ENCODE measurements at places on chromosomes 6 and 20.
A peak's percentile ranks its signal among the peaks of the same experiment; 100 is the strongest.

- DNase-seq = no peak
These were observed 26.7 kb downstream of the SERPINB9 start for GRCh38 chr6:2876210-2877056.

DNA sequence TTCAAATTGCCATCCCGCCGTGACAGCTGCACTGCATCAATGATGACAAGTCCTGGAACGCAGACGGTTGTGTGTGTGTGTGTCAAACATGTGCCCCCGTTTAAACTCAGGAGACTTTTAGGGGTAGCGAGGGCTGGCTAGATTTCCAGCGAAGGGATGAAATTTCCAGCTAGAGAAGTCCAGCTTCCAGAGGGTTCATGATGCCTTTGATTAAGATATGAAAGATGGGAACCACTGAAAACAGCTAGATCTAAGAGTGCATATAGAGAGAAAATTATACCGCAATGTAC, 644 bp downstream of the KIZ start:
- DNase-seq = peak; percentile 38

GRCh38 chr20:46215913-46216707, 92.2 kb downstream of the CDH22 start:
- no peak for DNase-seq

GRCh38 chr20:11754451-11754850, 163.2 kb upstream of the BTBD3 start:
- DNase-seq = no peak

GRCh38 chr6:34487536-34487935, 21.7 kb downstream of the PACSIN1 start:
- DNase-seq = no peak

DNA sequence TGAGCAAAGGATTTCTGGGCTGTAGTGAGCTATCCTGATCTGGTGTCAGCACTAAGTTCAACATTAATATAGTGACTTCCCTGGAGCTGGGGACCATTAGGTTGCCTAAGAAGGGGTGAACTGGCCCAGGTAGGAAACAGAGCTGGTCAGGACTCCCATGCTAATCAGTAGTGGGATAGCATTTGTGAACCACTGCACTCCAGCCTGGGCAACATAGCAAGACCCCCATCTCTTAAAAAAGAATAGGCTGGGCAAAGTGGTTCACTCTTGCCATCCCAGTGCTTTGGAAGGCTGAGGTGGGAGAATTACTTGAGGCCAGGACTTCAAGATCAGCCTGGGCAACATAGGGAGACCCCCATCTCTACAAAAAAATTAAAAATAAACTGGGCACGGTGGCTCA, 39.3 kb downstream of the BAK1 start:
- DNase-seq = no peak

GRCh38 chr6:13553646-13554045, 20.8 kb upstream of the SIRT5 start:
- no peak for DNase-seq

- no peak for DNase-seq
These were observed 118.5 kb upstream of the JAG1 start for GRCh38 chr20:10792291-10792690.

DNA sequence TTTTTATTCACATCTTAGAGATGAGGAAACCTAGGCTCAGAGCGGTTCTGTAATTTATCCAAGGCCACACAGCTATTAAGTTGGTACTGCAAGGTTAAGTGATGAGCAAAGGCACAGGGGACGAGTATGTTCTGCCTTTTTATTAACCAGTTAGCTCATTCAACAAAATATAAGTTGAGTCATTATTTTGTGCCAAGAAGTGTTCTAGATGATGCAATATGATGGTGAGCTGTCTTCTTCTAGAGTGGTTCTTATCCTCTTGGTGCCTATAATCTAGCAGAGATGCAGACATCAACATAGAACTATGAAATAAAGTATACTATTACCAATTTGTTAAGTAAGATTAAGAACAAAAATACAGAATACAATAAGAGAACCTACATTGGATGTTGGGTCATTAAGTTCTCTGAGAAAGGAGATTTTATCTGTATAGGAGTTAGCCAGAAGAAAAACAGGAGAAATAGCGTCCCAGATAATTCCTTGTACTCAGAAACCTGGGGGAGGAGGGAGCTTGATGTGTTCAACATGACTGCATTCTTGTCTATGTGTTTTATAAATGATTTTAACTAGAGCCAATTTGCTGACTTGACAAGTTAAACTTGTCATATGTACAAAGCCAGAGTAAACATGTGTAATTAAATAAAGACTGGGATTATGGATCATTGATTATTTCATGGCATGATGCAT, 122.3 kb downstream of the TBXT start:
- no peak for DNase-seq

DNA sequence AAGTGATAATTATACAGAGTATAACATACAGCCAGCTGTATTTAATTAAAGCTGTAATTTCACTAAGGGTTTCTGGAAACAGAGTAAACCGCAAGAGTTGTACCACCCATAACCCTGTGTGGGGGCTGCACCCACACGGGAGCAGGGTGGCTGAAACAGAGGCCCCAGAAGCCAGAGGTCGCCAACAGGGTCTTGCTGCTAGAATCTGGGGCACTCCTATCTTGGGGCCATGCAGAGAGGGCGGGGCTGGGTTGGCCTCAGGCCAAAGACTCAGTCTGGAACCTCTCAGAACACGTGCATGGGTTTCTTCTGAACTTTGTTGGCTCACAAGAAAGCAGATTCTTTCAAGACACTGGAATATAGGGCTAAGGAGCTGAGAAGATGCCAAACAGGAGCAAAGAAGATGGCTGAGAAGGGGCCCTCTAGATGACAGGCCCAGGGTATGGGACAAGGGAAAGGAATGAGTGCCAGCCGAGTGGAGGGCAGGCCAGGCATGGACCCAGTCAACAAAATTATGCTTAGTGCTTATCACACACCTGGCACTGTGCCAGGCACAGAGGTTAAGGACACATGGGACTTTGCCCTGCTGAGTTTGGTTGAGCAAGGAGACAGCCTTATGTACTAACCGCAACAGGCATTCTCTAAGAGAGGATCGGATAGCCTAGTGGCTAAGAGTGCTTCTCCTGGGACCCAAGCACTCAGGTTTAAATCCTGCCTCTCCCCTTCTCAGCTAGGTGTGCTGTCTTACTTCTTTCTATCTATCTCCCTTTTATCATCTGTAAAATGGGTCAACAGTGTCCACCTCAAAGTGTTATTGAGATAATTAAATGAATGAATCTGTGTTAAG, 96.6 kb upstream of the FOXP4 start:
- DNase-seq = no peak

DNA sequence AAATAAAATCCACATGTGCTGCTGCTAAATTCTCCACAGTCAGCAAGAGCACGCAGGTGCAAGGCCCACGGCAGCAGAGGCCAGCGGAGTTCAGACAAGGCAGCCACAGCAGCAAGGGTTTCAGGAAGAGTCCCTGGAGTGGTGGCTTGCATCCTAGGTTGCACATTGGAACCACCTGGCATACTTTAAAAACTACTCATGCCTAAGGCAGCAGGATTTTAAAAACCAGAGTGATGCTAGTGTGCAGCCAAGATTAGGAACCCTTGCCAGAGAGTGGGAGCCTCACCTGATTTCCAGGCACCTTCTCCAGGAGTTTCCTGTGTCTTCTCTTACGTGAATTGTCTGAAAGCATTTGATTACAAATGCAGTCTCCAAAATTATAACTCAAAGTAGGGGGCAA, 104.0 kb upstream of the GPR6 start:
- no peak for DNase-seq

DNA sequence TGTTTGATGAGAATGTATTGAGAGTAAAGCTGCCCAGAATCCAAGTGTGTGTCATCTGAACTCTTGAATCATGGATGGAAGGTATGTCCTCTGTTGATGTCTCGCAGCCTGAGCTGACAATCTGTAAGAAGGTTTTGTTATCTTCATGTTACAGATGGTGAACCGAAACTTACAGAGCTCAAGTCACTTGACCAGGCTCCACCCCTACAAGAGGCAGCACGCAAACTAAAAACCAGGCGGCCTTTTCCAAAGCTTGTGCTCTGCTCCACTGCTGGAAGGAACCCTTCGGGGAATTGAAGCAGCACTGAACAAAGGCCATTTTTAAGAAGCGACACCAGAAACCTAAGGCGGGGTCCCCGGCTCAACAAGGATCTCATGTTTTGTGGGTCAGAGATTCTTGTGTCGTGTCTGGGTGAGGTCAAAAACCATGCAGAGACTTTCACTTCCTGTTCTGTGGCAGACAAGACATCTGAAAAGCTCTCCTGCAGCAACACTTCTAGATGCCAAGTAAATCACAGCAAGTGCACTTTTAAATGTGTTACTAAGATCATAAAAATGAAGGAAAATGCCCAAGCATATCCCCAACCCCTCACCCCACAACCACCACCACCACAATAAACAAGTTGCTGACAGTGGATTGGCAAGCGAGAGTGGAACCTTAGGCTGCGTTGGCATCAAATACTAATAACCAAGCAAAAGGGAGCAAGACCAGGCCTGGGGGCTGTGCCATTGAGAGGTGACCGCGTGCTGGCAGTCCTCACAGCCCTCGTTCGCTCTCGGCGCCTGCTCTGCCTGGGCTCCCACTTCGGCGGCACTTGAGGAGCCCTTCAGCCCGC, 27.3 kb downstream of the NQO2 start:
- no peak for DNase-seq

DNA sequence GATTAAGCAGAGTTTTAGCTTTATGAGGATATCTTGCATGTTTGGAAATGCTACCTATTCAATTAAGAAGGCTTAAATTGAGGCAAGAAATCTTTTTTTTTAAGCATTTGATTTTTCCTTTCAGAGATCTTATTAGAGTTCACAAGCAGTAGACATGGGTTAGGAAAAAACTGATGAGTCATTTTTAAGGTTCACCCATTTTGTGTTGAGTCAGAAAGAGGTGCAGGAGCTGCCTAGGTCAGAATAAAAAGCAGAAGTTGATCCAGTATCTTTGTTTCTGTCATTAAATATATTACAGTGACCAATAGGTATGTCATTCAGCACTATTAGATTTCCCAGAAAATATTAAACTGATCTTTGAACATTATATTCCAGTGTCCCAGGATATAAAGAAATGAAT, 306.8 kb downstream of the LMBRD1 start:
- no peak for DNase-seq

DNA sequence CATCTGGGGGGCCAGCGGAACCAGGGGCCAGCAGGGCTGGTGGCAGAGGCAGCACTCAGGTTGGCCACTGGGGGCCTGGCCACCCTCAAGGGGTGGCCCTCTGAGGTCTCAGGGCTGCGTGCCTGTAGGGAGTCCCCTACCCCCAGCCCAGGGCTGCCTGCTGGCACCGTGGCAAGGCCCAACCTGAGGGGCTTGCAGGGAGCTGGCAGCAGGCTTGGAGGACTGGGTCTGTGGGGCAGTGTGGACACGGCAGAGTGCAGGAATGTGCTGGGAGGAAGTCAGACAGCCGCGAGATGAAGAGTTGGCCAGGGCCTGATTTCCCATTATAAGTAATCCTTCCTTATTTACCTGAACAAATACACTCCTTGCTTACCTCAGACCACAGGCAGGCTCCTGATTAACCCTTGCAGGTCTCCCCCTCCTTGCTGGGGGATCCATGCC, at the start of gene SPDEF:
TSS of gene SPDEF (minus strand) at position 299 of the 441 bp plus-strand sequence. CDS start 11,874 bp downstream, outside the sequence.
- DNase-seq = no peak

- no peak for DNase-seq
These were observed 27.9 kb downstream of the TXNDC5 start for GRCh38 chr6:7882505-7883257.
